ENCODE measurements at places on chromosomes 4 and X.
A peak's percentile ranks its signal among the peaks of the same experiment; 100 is the strongest.

DNA sequence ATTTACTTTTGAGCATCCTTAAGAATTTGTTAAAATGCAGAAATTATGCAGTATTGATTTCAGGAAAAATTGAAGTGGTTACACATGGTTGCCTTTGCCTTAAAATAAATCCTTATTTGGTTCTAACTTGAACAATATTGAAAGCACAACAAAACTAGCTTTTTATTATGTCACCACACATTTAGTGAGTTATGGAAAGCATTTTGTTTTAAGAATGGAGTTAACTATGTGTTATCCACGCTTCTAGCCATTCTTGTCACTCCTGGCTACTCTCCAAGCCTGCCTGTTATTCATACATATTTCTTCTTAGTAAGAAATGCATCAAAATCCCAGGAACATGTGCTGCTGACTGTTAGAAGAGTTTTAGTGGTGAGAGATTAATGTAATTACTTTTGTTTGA lies 73.9 kb downstream of the FAT4 start:
- DNase-seq: no peak

GRCh38 chrX:126701380-126701779 lies 118.1 kb upstream of the PRR32 start:
- no peak for DNase-seq

- no peak for DNase-seq
Measured at GRCh38 chr4:151854731-151855130, 93.9 kb upstream of the GATB start.

DNA sequence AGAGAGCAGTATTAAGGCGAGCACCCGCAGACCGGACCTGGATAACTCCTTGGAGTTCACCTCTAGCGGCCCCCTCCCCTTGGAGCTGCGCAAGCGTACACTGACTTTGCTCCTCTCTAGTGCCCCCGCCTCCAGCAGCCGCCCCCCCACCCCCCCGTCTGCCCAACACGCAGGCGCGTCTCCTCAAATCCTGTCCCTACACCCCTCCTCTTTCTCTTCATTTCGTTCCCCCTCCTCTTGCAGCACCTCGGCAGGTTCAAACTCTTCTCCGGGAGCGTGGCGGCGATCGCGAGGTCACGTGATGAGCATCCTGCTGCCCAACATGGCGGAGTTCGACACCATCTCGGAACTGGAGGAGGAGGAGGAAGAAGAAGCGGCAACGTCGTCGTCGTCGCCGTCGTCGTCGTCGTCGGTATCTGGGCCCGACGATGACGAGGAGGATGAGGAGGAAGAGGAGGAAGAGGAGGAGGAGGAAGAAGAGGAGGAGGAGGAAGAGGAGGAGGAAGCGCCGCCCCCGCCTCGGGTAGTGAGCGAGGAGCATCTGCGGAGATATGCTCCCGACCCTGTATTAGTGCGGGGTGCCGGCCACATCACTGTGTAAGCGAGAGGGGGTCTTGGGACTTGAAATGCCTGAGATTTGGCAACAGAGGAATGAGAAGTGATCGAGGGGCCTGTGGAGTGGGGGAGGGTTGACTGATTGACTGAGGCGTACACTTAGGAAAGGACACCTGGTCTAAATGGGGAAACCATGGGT lies at the start of gene CHIC1:
TSS of gene CHIC1 (plus strand) at position 214 of the 754 bp plus-strand sequence. CDS start at position 302, 88 bp downstream.
- peak; percentile 60 for DNase-seq

DNA sequence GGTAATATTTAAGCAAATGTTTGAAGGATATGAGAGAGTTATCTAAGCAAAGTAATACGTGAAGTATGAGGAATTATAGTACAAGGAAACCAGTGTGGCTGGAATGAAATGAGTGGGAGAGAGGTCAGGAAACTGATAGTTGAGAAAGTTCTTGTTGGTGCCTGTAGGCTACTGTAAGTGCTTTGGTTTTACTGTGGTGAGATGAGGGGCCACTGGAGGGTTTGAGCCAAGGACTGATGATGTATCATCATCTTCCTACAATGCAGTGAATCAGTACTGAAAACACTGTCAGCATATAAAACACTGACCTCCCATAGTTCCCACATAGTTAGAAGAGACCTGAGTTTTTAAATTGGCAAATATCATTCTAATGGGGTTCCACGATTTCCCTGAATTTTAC lies 367.5 kb upstream of the CTSO start:
- no peak for DNase-seq

GRCh38 chr4:172143605-172144314 lies 330.6 kb downstream of the GALNTL6 start:
- DNase-seq: no peak
